ENCODE measurements at places on chromosomes 11 and 22.

- DNase-seq: no peak
Observed at GRCh38 chr11:23778971-23779370, 717.9 kb upstream of the LUZP2 start.

DNA sequence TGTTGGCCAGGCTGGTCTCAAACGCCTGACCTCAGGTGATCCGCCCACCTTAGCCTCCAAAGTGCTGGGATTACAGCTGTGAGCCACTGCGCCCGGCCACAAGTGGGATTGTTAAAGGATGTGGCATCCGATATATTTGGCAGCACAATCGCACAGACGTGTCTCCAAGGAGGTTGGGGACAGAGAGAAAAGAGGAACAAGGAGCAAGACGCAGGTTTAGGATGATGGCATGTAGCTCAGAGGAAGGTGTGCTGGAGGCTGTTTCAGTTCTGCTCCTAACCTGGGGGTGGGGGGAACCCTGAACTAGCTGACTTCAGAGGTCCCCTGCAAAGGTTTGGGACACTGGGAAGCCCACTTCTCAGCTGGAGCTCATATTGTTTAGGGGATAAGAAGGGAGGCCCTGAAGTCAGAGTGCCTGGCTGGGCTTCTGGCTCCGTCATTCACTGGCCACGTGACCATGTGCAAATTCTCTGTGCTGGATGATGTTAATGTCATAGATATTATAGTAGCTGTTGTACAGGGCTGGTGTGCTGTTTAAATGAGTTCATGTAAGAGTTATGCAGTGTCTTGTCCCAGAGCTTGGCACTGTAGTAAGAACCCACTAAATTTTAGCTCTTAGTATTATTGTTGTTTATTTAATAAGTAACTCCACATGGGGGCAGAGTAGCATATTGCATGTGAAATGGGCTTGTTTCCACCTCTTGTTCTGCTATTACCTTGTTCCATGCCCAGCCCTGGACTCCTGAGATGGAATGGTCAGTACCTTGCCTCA is 129.7 kb downstream of the ST3GAL4 start:
- DNase-seq: no peak

DNA sequence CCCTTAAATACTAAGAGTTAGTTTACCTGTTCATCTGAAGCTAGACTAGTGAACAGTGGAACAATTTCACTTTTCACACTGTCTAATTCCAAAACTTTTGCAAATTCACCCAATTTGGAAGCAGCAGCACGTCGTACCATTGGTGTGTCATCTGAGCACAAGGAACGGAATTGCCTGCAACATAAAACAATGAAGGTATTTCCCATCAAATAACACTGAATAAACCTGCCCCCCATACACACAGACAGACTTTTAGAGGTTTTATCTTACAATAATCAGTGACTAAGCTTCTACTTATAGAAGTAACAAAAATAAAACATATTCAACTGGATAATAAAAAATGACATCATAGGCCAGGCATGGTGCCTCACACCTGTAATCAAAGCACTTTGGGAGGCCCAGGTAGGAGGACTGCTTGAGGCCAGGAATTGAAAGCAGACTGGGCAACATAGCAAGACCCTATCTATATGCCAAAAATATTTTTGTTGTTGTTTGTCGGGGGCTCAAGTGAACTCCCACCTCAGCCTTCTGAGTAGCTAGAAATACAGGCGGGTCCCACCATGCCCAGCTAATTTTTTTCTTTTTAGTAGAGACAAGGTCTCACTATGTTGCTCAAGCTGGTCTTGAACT is 6.3 kb downstream of the PPP2R1B start:
- DNase-seq: no peak

- no peak for DNase-seq
Observed at GRCh38 chr11:126925321-126926093, 75.1 kb downstream of the KIRREL3 start.

DNA sequence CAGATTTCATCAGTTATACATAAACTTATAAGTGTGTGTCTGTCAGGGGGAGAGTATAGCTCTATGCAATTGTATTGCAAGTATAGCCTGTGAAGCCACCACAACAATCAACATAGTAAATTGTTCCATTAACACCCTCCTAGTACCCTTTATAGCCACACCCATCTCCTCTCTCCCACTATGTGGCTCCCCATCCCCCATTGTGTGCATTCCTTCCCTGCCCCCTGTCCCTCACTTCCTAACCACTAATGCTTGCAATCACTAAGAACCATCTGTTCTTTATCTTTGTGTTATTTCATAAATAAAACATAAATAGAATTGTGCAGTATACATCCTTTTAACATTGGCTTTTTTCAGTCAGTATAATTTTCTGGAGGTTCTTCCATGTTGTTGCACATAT is 83.1 kb upstream of the SLC5A12 start:
- DNase-seq: no peak

All from stimulated activated CD8-positive, alpha-beta memory T cell treated with anti-CD3 and anti-CD28 coated beads, Interleukin-2, amount 100 ng/mL, for 1 hour (primary cell).